ENCODE measurements at places on chromosomes 2 and 18.

DNA sequence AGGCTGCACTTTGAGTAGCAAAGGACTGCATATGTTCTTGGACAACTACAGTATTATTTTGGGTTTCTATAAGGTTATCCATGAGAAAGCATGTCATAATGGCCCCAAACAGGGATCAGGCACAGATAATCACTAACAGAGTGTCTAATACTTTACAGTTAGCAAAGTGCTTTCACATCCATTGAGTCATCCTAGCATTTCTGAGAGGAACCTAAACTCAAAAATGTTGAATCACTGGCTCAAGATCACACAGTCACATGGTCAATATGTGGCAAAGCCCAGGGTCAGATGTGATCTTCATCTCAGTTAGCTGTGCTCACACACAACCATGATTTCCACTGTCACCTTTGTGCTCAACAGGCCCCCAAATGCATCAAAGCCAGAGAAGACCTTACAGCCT lies 156.1 kb upstream of the VRK2 start:
- DNase-seq, result no peak

DNA sequence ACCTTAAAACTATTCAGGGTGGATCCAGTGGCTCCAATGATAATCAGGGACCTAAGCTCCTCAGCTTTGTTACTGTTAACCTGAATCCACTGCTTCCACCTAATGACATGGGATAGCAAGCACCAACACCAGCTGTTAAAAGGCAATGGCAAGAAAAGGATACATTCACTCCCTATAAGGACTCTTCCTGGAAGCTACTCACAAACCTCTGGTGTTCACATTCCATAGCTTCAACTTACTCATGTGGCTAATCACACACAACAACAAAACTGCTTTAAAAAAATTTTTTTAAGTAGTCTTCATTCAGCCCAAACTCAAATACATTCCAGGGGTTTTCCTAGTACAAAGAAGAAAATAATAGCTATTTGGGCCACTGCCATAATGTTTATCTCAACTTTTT lies 24.5 kb downstream of the ROCK2 start:
- no peak for DNase-seq

DNA sequence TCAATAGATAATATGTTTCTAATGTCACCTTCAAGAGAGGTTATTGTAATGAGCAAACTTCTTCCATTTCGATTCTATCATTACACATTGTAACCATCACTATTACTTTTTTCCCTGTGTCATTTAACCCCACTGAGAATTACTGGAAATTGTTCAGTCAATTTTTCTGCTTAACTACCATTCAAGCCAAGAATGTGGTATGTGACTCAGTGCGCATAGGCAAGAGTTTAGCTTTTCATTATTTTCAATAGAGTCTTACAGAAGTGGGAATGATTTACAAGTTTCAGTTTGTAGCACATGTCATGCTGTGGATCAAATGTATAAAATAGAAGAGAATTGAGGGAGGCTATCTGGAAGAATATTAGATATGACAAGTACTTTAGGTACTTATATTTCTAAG lies 34.3 kb upstream of the PIEZO2 start:
- DNase-seq, result no peak

DNA sequence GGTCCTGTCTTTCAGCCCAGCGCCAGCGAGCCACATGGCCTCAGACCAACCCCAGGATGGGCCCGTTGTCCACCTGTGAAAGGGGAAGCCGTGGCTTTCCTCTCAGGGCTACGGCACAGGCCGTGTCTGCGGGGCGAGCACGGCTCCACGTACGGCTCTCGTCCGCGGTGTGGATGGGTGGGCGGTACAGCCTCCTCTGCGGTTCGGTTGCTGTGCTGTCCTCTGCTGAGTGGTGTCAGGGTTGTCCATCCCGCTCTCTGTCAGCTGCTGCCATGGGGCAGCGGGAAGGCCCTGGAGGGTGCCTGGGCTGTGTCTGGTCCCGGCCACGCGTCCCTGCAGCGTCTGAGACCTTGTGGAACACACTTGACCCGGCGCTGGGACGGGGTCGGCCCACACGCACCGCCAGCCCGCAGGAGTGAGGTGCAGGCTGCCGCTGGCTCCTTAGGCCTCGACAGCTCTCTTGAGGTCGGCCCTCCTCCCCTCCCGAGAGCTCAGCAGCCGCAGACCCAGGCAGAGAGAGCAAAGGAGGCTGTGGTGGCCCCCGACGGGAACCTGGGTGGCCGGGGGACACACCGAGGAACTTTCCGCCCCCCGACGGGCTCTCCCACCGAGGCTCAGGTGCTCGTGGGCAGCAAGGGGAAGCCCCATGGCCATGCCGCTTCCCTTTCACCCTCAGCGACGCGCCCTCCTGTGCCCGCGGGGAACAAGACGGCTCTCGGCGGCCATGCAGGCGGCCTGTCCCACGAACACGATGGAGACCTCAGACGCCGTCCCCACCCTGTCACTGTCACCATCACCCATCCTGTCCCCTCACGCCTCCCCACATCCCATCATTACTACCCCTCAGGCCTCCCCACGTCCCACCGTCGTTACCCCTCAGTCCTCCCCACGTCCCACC lies 128.7 kb downstream of the NFATC1 start:
- DNase-seq, result peak; percentile 59

GRCh38 chr2:43737097-43737854 lies 36.6 kb upstream of the DYNC2LI1 start:
- DNase-seq, result no peak

DNA sequence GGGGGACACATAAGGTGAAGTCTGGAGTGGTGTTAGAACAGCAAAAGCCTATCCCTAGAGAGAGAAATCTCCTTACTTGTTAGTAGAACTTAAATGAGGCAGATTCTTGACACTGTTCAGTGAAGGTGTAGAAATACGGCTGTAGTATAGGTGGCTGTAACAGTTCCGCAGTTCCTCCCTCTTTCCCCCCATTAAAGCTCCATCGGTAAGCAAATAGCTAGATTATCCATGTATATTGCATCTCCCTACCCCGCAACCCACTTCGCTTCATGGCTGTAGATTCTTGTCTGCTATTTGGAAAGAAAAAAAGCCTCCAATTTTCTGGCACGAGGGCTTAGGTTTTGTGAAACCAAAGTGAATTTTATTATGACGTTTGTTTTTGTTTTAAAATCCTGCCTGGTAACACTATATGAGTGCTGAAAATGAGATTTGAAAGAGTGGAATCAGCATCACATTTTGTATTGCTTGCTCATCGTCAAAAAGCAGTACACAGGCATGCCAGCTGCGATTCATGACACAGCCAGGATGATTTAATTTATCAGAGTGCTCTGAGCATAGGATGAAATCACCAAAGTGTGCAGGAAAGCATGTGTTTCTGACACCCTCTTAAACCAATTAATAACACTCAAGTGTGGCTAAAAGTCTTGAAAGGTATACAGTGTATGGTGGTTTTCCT lies 1.4 kb downstream of the FAM171B start:
- no peak for DNase-seq

DNA sequence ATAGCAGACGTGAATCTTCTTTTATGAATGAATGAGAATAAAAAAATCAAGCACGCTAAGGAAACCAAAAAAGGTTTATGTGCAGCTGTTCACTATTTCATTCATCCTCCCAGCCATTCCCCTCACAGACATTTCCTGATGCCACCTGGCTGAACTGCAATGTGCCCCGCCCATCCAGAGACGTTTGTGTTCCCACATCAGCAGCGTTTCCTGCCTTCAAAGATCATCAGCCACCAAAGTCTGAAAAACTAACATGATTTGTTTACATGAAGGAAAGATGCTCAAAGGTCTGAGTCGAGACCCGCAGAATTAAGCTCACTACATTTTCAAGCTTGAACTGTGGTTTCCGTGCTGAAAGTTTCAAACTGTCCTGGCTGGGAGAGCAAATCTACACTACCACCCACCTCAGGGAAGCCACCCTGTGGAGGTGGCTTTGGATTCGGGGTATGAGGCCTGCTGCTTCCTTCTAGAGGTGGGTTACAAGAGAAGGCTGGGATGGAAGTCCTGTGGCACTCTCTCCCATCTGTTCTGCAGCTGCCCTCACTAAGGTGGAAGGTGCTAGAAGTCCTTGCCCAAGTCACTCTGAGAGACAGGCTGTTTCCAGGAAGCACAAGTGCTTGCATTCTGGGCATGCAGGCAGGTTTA lies 201.3 kb upstream of the OSR1 start:
- DNase-seq, result no peak

All from activated CD8-positive, alpha-beta memory T cell treated with anti-CD3 and anti-CD28 coated beads, Interleukin-2, amount 50 U/mL, for 4 hours (primary cell).